ENCODE measurements at places on chromosomes 5 and 9. TPM values are rescaled to one million over a fixed set of nuclear protein-coding genes. Genes with fewer than 3 reads are reported as not detected.

- no peak overlapping the region for H3K4me3 ChIP-seq
- peaks cover 8% of the 10 kb centered on the region for H3K27me3 ChIP-seq
- H3K4me1 ChIP-seq, result peaks cover 2% of the 10 kb centered on the region
- no peak overlapping the region for H3K27ac ChIP-seq
- DNase-seq, result no peak
Observed at GRCh38 chr9:126528111-126528510, 85.6 kb upstream of the LMX1B start.

- H3K4me1 ChIP-seq, result no peaks in the 10 kb centered on the region
- no peak overlapping the region for H3K27ac ChIP-seq
- no peaks in the 10 kb centered on the region for H3K36me3 ChIP-seq
- no peak for DNase-seq
- H3K4me3 ChIP-seq, result no peak overlapping the region
- no peaks in the 10 kb centered on the region for H3K27me3 ChIP-seq
Observed at GRCh38 chr5:50401336-50401735, 39.8 kb downstream of the EMB start.

- H3K4me3 ChIP-seq, result no peak overlapping the region
- H3K4me1 ChIP-seq, result peaks cover 12% of the 10 kb centered on the region
- no peaks in the 10 kb centered on the region for H3K27me3 ChIP-seq
- H3K27ac ChIP-seq, result no peak overlapping the region
- DNase-seq, result peak; percentile 44
Observed at GRCh38 chr9:122087406-122088200, 5.5 kb downstream of the TTLL11 start.

- H3K4me1 ChIP-seq, result no peaks in the 10 kb centered on the region
- DNase-seq, result no peak
- H3K27me3 ChIP-seq, result no peaks in the 10 kb centered on the region
- H3K36me3 ChIP-seq, result peaks cover 14% of the 10 kb centered on the region
Observed at GRCh38 chr9:128969491-128969890, 22.0 kb downstream of the NUP188 start.

Gene PCDHA12
- total RNA-seq, result 0.50 TPM

DNA sequence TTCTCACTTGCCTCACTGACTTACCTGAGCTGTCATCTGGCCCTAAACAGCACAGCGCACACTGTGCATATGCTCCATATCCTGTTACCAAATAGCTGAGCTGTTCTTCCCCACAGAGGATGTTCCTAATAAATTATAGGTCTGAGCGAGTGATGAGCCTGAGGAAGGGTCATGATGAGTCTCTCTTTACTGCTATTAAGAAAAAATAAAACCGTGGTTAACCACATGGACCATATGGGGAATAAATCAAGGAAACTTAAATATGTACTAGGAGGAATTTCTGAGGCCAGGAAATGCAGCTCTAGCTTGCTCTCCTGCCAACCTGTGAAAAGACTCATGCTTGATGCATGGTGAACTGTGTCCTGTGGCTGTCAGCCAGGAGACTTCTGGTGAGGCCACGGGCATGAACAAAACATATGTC lies 424.8 kb upstream of the DMAC1 start:
- peak; percentile 85 for DNase-seq
- H3K4me3 ChIP-seq, result no peak overlapping the region
- no peak overlapping the region for H3K27ac ChIP-seq

Data from fibroblast of lung (primary cell).